ENCODE measurements at places on chromosomes 16 and 17.

DNA sequence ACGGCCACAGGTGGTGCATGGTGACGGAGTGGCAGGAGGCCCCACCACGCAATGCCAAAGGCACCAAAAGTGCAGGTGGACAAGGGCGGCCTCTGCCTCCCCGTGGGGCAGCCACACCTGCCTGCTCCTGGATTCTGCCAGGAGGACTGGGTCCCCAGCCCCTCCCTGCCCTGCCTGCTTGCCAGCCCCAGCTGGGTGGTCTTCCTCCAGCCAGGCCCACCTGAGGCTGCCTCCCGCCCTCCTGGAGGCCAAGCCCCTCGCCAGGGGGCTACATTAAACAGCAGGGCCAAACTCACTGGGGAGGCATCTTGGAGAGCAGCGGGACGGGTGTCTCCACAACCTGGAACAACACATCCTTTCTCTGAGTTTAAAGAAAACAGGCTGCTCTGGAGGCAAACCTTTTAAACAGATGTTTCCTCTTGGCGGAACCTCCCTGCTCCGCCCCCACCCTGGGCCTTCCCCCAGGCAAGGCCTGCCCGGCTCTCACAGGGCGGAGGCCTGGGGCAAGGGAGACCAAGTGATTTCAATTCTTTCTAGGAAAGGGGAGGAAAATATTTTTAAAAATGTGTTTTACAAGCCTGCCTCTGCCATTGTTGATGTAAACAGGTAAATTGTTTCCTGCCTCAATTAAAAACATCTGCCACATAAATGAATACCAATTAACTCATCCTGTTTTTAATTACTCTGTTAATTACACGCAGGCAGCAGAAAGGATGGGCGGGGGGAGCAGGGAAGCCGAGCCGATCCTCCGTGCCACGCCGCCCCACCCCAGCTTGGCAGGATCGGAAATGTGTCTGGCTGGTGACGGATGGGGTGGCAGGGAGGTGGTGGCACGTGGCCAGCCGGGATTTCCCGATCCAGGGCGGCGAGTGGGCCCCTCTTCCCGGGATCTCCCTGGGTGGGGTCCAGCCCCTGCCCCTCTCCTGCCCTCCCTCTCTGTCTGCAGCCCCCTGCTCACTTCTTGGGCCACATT lies 54.4 kb upstream of the PABPN1L start:
- DNase-seq, result no peak

DNA sequence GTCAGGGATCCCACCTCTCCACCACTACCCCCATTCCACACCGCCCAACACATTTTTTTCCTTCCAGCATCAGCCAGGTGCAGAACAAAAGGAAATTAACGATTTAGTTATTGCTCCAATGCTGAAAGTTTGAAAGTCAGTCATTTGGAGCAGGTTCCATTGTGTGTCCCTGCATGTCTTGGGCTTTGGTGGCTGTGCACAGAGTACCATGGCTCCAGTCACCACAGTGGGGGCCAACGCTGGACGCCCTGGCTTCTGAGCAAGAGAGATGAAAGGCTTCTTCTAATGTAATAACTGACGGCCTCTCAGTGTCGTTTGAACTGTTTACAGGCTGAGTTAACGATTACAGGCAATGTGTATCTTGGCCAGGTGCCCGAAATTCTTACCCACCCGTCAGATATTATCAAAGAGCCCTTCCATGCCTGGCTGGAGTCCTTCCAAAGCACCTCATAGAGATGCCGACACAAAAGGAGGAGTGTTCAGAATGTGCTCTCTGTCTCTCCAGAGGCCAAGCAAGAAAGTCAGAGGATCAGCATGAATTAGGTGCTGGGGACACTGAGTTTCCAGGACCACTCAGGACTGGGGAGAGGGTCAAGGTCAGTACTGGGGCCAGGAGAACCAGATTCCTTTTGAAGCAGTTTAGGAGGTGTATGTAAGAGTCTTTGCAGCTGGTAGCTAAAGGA lies 25.9 kb downstream of the RNF43 start:
- no peak for DNase-seq

GRCh38 chr17:41734139-41734948 lies at the start of gene HAP1:
Gene HAP1, minus strand, starts transcription at chr17:41734643. Its CDS starts 9 bp downstream, at chr17:41734634.
- no peak for DNase-seq

- DNase-seq, result no peak
These were observed 93.7 kb upstream of the TMEM97 start for GRCh38 chr17:28225271-28225670.

- no peak for DNase-seq
These were observed 31.8 kb downstream of the ZDHHC7 start for GRCh38 chr16:84979516-84979915.

GRCh38 chr16:27098366-27099049 lies 31.8 kb downstream of the C16orf82 start:
- DNase-seq, result no peak

GRCh38 chr16:88655733-88656281 lies 5.0 kb upstream of the CYBA start:
- no peak for DNase-seq

DNA sequence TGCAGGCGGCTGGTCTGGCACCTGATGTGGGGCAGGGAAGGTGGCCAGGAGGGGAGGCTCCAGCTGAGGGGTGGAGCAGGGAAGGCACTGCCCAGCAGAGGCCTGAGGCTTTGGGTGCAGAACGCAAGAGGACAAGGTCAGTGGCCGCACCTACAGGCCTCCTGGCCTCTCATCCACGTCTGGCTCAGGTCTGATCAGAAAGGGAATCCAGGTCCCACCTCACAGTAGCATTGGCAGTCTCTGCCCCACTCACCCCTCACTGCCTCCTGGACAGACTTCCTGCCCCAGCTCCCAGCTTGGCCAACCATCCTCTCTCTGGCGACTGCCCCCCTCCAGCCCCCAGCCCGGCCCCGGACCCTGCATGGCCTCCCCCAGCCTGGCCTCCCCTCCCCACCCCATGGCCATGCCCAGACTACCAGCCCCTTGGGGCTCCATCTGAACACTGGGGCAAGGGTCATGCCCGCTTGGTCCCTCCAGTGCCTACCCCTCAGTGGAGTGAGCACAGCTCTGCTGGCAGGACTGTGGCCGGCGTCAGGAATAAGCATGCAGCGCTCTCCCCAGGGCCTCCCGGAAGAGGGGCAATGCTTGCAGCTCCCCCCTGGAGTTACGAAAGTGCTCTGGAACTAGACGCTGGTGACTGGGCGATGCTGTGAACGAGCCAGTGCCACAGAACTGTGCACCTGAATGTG lies 4.6 kb downstream of the UTS2R start:
- no peak for DNase-seq

- DNase-seq, result no peak
These were observed 211.4 kb upstream of the ERCC4 start for GRCh38 chr16:13708347-13709120.

DNA sequence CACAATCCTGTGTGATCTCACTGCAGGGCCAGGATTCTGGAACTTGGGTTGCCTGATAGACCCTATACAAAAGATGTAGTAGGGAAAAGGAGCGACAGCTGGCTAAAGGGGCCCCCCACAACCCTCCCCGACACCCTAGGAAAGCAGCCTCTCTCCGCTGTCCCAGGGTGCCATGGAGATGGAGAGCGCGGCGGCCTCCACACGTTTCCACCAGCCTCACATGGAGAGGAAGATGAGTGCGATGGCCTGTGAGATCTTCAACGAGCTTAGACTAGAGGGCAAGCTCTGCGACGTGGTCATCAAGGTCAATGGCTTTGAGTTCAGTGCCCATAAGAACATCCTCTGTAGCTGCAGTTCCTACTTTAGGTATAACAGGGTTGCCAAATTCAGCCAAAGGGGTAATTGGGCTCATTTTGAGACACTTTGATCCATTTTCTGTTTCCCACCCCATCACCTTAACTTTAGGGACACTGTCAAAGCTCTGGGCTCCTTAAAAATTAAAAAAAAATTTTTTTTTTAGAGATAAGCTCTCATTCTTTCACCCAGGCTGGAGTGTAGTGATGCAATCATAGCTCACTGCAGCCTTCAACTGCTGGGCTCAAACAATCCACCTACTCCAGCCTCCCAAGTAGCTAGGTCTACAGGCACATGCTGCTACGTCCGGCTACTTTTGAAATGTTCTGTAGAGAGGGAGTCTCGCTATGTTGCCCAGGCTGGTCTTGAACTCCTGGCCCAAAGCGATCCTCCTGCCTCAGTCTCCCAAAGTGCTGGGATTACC lies at the start of gene KLHL10:
Gene KLHL10 (plus strand): TSS at position 65 of the 778 bp plus-strand sequence. CDS start 108 bp downstream, at position 173.
- DNase-seq, result no peak

DNA sequence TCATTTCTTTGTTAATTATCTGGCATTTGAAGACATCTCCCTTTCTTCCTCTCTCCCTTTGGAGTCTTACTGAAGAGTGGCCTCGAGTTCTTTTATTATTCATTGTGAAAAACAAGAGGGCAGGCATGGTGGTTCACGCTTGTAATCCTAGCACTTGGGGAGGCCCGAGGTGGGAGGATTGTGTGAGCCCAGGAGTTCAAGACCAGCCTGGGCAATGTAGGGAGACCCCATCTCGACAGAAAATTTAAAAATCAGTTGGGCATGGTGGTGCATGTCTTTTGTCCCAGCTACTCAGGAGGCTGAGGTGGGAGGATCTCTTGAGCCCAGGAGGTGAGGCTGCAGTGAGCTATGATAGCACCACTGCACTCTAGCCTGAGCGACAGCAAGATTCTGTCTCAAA lies 20.1 kb downstream of the BPTF start:
- no peak for DNase-seq

- no peak for DNase-seq
These were observed 22.9 kb downstream of the ITPRIPL2 start for GRCh38 chr16:19136549-19137196.

- no peak for DNase-seq
These were observed 3.7 kb upstream of the SSTR2 start for GRCh38 chr17:73160980-73161630.

GRCh38 chr17:32445497-32445896 lies 1.2 kb downstream of the PSMD11 start:
- no peak for DNase-seq

DNA sequence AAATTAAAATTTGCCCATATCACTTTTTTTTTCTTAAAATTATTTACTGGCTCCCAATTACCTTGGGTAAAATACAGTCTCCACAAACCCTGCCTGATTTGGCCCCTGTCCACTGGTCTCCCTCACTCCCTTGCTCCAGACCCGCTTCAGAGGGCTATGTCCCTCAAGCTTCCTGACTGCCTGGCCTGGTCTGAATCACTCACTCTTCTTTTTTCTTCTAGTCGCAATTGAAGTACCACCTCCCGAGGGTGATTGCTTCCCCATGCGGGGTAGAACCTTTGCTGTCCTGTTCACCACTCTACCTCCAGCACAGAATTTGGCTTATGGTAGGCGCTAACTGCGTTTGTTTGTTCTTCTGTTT lies 598 bp upstream of the PGAP3 start:
- no peak for DNase-seq

DNA sequence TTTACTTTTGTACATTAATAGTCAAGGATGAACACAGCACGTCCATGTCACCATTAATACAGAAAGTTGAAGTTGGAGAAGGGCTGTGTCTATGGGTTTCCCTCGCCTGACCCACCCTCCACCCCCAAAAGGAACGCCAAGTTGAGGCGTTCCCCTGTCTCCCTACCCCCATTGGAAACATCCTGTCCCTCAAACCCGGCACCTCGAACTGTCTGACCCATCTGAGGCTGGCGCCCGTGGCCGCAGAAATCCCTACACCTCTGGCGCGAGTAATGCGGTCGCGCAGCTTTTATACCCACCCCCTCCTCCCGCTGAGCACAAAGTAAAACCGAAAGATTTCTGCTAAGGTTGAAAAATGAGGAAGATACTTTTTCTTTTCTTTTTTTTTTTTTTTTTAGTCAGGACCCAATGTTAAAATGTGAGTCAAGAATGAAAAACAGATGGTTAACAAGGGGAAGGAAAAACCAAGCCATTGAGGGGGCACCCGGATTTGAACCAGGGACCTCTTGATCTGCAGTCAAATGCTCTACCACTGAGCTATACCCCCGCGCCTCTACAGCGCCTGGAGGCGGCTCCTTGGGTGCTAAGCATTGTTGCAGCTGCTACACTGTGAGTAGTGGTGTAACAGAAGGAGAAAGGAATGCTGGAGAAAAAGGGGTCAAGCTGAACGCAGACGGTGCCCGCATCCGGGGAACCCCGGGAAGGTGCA lies 887 bp upstream of the LASP1 start:
- peak; percentile 77 for DNase-seq

DNA sequence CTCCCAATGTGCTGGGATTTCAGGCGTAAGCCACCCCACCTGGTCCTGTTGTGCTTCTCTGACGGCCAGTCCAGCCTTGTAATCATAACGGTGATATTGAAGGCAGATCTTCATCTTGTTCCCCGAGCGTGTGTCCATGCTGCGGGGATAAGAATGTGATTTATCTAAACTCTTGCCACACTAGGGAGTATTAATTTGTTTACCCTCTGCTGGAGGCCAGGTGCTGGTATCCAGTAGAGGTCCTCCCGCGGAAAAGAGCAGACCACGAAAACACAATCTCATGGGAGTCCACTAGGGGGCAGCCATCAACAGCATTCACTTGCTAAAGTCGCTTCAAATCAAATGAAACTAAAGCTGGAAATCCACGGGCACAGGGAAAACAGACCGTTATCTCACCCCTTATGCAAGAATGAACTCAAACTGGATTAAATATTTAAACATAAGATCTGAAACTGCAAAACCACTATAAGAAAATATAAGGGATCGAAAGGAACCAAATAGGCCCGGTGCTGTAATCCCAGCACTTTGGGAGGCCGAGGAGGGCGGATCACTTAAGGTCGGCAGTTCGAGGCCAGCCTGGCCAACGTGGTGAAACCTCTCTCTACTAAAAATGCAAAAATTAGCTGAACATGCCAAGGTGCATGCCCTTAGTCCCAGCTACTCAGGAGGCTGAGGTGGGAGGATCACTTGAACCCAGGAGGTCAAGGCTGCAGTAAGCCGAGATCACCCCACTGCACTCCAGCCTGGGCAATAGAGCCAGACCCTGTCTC lies 22.3 kb upstream of the RBBP6 start:
- peak; percentile 50 for DNase-seq

DNA sequence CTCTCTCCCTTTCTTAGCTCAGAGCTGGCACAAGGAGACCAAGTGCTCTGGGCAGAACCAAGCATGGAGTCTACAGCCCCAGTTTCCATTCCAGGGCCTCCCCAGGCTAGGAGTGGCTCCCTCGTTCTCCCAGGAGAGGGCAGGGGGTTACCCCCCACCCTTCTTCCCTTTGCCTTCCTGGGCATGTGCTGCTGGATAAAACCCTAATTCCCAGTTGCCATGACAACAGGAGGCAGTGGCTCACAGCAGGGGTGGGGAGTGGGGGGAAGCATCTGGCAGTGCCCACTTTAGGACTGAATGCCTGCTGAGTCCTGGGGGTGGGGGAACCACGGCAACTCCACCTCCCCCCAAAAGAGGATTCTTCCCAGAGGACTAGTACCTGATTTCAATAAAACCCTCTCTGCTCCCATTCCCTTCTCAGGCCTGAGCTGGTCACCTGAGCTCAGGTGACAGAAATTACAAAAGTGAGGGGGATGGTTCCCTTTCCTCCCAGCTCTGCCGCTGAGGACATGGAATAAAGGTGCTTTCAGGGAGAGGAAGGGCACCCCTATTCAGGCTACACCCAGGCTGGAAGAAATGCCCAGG lies 1.8 kb downstream of the MPP2 start:
- DNase-seq, result no peak

- DNase-seq, result no peak
These were observed 222.4 kb upstream of the AXIN2 start for GRCh38 chr17:65783845-65784334.

Measured in activated T-helper 1 cell treated with Interleukin-2 at 50 U/mL for 16 hours (primary cell).